Activated naive CD4-positive, alpha-beta T cell (primary cell): ENCODE measurements at places on chromosomes 12 and 14.
A peak's percentile ranks its signal among the peaks of the same experiment; 100 is the strongest.

GRCh38 chr12:104498211-104498801 is 41.6 kb downstream of the CHST11 start:
- DNase-seq = no peak

DNA sequence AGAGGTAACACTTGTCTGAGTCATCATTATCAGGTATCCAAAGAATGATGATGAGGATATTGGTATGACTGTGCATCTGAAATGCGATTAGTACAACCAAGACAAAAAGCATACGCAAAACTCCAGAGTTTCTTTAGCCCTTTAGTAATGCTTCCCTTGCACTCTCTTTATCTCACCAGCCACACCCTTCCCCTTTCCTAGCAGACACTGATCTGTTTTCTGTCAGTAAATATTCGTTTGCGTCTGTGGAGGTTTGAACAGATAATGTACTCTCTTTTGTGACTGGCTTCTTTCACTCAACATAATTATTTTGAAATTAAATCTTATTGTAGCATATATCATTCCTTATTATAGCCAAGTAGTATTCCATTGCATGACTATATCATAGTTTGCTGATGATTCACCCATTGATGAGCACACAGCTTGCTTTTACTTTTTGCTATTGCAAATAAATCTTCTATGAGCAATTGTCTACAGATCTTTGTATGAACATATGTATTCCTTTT is 775.7 kb downstream of the SLC6A15 start:
- DNase-seq = no peak

DNA sequence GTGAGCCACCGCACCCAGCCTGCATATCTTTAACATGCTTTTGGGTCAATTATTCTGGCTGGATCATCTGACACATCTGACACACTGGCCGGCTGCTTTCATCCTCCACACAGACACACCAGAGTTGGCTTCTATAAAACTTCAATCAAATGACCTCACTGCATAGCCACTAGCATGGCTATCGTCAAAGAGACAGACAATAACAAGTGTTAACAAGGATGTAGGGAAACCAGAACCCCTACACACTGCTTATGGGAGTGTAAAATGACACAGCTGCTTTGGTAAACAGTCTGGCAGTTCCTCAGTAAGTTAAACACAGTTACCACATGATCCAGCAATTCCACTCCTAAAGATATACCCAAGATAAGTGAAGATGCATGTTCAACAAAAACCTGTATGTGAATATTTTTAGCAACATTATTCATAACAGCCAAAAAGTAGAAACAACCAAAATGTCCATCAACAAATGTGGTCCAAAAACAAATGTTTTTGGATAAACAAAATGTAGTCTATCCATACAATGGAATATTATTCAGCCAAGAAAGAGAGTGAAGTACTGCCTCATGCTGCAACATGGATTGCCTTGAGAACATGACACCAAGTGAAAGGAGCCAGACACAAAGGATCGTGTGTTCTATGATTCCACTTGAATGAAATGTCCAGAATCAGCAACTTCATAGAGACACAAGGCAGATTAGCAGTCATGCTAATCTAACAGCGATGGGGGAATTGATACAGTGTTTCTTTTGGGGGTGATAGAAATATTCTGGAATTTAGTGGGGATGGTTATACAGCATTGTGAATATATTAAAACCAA is 10.1 kb downstream of the KDM2B start:
- DNase-seq = no peak

- no peak for DNase-seq
Observed at GRCh38 chr12:77954206-77954555, 123.5 kb downstream of the NAV3 start.

DNA sequence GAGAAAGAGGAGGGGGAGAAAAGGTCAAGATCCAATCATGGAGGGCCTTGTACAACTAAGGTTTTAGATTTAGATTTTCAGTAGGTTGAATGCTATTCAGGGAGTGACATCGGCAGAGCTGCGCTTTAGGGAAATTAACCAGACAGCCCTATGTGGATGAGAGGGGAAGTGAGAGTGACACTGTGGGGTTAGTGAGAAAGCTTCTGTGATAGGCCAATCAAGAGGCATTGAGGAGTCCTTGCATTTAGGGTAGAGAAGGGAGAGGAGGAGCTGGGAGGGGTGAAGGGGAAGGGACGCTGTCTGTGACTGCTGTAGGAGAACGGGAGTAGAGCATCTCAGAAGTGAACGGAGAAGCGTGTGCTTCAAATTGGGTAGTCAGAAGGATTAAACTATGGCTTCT is 3.4 kb downstream of the HSD17B6 start:
- DNase-seq = no peak

DNA sequence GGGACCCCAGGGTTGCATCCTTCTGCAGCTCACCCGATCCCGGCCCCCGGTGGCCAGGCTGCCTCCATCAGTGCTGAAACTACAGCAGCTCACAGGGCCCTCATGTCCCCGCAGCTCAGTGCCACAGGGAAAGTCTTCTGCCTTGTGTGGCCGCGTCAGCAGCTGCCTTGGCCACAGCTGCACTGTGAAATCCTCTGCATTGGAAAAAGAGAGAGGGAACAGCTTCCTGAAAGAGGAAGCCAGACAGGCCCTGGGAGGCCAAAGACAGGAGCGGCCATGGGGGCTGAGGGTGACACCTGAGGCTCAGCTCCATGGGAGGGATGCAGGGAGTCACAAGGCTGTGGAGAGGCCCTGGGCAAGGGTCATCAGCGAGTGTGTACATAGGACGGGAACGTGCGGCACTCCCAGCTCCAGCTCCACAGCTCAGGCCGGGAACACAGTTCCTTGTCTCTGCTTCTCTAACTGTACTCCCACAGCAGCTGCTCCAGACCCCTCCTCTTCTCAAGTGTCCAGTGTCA is 32.7 kb downstream of the PARP2 start:
- no peak for DNase-seq

GRCh38 chr12:28872654-28873268 is 276.3 kb upstream of the FAR2 start:
- DNase-seq = no peak

- no peak for DNase-seq
Observed at GRCh38 chr14:51823706-51824105, 36.7 kb upstream of the GNG2 start.

GRCh38 chr14:71541973-71542690 is 390.1 kb upstream of the RGS6 start:
- DNase-seq = no peak

DNA sequence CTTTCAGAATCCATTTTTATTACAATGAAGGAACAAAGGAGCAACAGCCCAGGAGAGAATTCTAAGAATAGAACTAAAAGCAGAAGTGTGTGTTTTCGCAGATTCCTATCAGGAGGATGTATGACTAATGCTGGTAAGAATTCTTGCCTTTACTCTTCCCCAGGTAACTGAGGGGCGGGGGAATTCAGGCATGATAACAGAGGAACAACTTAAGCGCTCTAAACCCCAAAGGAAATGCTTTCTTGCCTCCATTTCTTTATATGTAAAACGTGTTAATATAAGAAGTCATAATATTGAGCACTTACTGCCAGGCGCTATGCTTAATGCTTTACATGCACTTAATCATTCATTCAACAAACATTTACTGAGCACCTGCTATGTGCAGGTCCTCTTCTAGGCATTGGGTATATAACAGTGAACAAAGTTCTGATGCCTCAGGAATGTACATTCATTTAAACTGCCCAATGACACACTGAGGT is 4.5 kb downstream of the HCAR1 start:
- no peak for DNase-seq

DNA sequence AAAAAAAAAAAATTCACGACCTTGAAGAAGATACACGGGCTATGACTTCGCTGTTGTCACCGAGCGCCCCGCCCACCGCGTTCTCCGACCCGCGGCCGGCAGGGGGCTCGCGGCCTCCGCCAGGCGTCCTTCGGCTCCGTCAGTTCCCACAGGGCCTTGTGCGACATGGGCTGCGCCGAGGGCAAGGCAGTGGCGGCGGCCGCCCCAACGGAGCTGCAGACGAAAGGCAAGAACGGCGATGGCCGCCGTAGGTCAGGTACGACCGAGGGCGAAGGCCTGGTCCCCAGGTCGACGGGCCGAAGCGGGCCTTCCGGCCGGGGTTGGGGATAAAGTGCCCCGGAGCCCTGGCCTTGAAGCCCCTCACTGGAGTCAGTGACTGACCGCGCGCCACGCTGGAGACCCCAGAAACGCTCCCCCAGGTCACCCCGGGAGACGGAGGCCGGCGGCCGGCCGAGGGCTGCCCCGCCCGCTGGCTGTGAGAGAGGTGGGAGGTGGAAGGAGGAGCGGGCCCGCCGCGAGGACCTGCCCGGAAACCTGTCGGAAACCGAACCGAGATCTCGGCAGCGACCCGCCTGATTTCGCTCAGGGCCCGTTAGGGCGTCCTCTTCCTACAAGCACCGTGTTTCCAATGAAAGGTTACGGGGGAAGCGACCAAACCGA is at the start of gene TXNRD1:
TSS of gene TXNRD1 (plus strand) at position 142 of the 660 bp plus-strand sequence. CDS start at position 166, 24 bp downstream.
- DNase-seq = peak; percentile 34

DNA sequence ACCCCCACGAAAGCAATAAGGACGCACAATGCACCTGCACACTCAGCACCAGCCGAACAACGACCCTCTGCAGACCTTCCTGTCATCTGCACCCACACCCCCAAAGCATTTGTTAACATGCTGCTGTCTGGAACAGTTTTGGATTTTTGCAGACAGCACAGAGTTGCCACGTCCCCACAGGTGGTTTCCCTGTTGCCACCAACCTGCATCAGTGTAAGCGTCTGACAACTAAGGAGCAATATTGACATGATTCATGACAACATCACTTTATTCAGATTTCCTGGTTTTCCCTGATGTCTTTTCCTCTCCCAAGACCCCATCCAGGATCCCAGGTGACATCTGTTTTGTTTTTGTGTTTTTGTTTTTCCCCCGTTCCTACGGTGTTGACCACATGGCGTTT is 150.7 kb upstream of the C14orf180 start:
- no peak for DNase-seq

- no peak for DNase-seq
Observed at GRCh38 chr14:67892466-67893100, 73.0 kb downstream of the RAD51B start.

DNA sequence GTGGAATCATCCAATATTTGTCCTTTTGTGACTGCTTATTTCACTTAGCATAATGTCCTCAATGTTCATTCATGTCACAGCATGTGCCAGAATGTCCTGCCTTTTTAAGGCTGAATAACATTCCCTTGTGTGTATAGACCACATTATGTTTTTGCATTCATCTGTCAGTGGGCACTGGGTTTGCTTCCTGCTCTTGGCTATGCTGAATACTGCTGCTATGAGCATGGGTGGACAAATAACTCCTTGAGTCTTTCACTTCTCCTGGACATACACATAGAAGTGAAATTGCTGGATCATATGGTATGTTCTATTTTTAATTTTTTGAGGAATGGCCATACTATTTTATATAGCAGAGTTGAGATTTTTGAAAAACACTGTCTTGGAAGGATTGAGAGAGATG is 46.9 kb downstream of the GPR68 start:
- no peak for DNase-seq

GRCh38 chr14:20346713-20347112 is 3.3 kb downstream of the PARP2 start:
- no peak for DNase-seq

DNA sequence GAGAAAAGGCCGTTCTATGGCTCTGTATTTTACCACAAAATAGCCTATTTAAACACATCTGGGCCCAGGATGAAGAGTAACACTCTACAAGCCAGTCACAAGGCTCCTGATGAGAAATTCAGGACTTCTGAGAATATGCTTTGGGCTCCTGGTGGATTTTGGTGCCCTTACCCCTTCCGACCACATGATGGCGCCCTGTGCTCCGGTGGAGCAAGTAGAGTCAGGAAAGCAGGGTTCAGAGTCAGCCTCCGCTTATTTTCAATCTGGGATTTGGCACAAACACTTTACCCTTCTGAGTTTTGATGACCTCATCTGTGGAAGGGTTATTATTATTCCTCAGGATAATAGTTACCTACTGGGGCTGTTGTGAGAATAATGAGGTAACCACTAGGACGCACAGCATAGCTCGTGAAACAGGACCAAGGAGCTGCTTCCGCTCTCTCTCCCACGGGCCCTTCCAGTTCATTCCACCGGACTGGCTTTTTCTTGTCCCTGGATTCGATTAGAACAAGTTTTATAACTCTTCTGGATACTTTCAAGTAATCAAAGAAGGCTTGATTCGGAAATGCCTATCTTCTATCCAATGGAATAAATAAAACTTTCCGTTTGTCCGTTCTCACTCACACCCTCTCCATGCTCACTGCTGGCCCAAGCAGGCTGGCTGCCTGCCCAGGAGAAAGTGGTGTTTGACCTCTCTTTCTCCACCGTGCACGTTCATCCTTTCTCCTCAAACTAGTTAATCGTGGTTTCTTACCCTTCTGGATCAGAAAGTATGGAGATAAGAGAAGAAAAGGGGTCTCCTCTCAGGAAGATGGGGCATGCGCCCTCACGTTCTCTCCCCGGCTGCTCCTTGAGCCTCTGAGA is 104.6 kb downstream of the GALC start:
- DNase-seq = no peak

DNA sequence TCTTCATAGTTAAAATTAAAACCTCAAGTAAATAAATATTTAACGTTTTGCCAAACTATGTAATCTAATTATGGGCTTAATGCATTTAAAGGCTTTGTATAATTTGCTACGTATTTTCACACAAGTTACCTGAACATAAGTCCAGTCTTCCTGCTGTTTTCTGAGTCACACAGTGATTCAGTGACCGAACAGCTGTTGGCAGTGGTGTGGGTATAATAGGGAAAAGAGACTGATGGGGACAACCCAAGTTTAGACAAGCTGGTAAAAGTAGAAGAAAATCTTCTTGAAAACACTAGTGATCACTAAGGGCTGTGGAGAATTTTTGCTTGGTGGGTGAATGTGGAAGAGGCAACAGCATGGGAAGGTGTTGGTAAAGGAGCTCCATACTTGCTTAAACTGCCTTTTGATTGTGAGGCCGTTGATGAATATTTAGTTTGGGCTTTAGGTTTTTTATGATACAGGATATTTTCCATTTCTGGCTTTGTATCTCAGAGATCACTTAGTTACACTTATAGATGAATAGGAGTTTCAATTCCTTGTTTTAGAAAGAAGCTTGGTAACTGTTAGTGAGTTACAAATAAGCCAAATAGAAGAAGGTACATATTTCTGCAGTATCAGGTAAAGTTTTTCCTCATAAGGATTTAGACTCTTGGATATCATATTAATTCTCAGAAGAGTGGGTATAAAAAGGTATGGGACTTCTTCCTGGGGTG is 23.9 kb downstream of the LRRK2 start:
- DNase-seq = no peak

DNA sequence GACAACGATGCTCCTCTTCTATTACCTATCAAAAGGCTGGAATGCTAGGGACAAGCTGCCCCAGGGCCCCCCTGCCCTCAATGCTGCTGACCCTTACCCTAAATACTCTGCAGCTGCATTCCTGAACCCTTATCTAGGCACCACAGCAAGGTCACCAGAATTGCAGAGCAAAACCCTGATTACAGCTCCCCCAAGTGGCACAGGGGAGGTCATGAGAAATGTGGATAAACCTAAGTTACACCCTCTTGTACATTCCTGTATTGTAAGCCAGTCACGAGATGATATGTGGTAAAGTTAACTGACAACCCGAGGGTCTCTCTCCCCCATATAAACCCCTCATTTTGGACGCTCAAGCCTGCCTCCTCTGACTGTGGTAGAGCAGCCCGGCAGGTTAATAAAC is 411.8 kb upstream of the STXBP6 start:
- DNase-seq = no peak
